ENCODE measurements at places on chromosomes 3 and 15.

- no peak for DNase-seq
Observed at GRCh38 chr3:175075269-175075668, 216.1 kb downstream of the NAALADL2 start.

GRCh38 chr15:76146812-76147211 lies 87.0 kb downstream of the TMEM266 start:
- no peak for DNase-seq

- no peak for DNase-seq
Observed at GRCh38 chr15:101359365-101359947, 64.4 kb upstream of the SNRPA1 start.

DNA sequence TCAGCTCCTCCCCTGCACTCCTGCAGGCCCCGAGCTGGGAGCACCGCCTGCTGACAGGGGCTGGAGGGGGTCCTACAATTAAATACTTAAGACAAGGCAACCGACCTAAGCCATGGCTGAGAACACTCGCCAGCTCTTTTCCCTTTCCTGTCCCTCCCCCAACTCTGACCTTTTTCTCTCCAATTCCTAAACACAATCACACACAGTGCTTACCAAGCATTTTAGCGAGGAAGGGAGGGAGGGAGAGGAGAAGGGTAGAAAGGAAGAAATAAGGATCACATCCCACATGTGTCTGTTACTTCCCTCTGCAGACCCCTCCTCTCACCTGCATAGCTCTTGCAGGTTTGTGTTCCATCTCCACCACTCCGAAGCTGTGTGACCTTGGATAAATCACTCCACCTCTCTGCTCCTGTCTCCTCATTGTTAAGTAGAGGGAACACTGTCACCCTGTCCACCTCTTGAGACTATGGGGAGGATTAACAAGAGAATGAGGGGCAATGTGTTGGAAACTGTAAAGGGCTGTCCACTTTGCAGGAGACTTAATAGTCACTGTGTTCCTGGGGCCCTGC lies 63.6 kb downstream of the CYP11A1 start:
- peak; percentile 49 for DNase-seq

DNA sequence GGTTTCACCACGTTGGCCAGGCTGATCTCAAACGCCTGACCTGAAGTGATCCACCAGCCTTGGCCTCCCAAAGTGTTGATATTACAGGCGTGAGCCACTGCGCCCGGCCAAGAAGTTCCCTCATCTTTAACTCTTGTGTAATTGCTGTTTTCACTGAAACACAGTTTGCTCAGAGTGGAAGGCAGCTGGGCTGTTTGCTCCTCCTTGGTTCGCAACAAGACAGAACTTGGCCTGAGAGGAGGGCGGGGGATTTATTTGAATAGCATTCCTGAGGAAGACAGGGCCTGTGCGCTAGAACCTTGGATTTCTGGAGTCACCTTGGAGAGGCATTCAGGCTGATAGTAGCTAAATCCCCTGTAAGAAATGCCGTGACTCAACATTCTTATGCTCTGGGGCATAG lies 226.7 kb upstream of the MCTP2 start:
- DNase-seq = no peak

- DNase-seq = no peak
Observed at GRCh38 chr3:128867200-128868125, 12.0 kb upstream of the ACAD9 start.

DNA sequence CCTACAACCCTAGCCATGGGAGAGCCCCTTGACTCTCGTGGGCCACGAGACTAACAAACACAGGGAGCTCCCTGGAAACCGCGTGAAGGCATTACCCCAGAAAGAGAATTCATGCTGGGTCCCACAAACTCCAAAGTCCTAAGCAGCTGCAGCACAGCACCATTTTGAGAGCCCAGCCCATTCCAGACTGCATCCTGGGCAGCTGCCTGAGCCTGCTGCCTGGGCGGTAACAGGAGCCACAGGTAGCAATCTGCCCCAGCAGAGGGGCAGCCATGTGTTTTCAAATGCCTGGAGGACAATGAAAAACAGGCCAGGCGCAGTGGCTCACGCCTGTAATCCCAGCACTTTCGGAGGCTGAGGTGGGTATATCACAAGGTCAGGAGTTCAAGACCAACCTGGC lies 62.9 kb upstream of the TBC1D23 start:
- DNase-seq = no peak

DNA sequence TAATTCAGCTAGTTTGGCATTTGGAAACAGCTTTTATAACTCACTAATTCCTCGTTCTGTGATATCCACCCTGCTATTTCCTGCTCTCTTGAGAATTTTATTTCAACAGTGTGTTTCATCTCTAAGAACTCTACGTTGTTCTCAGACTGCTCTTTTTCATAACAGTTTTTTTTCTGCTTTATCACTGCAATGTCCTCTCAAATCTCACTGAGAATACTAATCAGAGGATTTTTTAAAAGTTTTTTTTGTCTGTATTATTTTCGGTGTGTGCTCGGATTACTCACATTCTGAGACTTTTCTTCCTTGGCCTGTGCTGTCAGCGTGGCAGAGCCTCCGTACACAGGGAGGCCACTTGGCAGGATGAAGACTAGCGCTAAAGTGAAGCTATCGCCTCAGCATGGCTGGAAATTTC lies 59.4 kb upstream of the NEO1 start:
- DNase-seq = no peak

DNA sequence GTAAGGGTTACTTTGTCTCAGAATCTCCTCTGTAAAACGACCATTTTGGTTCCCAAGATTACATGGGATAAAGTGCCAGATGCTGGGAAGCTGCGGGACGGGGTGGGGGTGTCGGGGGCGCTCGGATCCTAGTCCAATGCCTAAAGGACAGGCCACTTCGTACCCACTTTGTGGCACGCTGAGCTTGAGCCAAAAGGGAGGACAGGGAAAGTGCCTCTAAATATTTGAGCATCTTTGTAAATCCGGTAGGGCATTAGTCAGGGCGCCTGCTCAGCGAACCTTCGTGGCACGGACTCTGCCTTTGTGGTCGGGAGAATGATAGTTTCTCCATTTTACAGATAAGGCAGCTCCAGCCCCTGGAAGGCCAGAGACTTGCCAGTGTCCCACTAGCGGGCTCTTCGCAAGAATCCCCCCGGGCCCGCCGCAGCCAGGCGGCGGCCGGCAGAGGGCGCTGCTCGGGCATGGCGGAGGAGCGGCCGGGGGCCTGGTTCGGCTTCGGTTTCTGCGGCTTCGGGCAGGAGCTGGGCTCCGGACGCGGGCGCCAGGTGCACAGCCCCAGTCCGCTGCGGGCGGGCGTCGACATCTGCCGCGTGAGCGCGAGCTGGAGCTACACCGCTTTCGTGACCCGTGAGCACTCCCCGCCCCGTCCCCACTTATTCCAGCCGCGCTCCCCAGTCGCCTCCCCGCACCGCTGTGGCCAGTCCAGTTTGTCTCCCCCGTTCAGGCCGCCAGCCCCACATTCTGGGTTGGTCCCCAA lies 1.8 kb downstream of the RCCD1 start:
- peak; percentile 77 for DNase-seq

GRCh38 chr15:70166506-70167087 lies 68.9 kb upstream of the TLE3 start:
- no peak for DNase-seq

DNA sequence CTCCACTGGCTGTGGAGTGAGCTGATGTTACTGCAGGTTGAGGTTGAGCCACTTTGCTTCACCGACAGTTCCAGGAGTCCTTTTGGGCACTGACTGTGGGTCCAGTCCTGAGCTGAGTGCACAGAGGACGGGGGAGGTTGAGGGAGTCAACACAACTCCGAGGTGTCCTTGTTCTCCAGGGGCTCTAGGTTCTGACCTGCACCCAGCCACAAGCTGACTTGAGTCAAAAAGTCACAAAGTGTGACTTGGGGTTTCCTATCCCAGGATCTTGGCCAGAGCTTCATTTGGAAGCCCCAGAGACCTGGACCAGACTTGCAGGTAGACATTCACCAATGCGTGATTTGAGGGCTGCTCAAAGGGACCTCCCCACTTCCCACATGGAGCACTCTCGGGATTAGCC lies 95.0 kb downstream of the FAM43A start:
- no peak for DNase-seq

GRCh38 chr3:71142441-71143161 lies 440.9 kb downstream of the FOXP1 start:
- peak; percentile 7 for DNase-seq

GRCh38 chr3:30641416-30642251 lies 35.2 kb downstream of the TGFBR2 start:
- no peak for DNase-seq

- DNase-seq = no peak
Observed at GRCh38 chr15:43211224-43211735, 9.5 kb downstream of the EPB42 start.

DNA sequence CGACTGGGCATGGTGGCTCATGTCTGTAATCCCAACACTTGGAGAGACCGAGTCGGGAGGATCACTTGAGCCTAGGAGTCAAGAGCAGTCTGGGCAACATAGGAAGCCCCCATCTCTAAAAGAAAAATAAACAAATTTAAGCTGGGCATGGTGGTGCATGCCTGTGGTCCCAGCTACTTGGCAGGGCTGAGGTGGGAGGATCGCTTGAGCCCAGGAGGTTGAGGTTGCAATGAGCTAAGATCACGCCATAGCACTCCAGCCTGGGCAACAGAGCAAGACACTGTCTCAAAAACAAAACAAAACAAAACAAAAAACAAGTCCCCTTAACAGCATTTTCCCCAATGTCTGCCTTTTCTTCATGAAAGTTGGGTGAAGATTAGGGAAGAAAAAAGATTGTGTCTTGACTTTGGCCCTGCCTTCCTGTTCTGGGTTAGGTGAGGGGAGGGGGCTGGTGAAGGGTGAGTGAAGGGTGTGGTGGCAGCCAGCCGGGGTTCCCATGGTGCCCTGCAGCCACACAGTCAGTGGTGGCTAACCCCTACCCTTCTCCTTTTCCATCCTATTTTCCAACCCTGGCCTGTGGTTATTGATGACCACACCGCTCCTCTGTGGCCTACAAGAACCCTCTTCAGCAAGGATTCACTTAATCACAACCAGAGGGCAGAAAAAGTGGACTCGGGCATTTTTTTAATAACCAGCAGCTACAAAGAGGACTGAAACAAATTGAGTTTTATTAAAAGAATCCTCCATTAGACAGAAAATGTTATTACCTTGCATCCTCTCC lies 28.4 kb upstream of the SMAD3 start:
- DNase-seq = no peak

GRCh38 chr15:89105147-89105546 lies 16.9 kb downstream of the ABHD2 start:
- no peak for DNase-seq

GRCh38 chr3:72682936-72683452 lies 165.3 kb downstream of the SHQ1 start:
- DNase-seq = no peak

GRCh38 chr3:20104167-20104661 lies 64.0 kb downstream of the KAT2B start:
- DNase-seq = no peak

DNA sequence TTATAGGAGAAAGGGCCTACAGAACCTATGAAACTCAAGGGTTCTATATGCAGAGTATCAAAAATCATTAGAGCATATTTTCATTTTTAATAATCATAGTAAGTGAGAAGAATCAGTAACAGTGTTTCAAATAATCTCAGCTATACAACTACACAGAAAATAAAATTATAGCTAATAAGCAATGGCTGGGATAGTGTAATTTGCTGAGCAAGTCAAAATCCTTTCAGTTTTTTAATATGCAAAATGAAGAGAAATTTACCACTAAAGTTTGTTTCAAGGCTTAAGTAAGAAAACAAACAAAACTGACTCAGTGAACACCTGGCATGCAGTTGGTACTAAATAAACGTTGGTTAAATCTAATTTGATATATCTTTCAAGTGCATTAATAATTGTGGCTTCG lies 66.2 kb downstream of the EFL1 start:
- DNase-seq = no peak

DNA sequence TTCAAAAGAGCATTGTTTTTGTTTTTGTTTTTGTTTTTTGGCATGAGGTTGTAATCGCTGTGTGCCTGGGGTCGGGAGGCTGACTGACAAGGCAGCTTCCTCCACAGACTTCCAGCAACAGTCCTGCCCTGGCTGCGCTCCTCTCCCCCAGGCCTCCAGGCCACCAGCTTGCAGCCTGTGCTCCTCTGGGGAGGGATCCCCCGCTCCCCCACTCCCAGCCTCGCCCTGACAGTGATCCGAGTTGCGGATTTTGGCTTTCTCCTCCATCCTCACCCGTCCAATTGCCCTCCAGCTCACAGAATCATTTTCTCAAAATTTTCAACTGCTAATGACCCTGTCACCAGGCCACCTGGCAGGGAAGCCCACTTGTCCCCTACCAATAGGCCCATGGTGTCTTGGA lies 36.5 kb upstream of the PCSK6 start:
- no peak for DNase-seq

DNA sequence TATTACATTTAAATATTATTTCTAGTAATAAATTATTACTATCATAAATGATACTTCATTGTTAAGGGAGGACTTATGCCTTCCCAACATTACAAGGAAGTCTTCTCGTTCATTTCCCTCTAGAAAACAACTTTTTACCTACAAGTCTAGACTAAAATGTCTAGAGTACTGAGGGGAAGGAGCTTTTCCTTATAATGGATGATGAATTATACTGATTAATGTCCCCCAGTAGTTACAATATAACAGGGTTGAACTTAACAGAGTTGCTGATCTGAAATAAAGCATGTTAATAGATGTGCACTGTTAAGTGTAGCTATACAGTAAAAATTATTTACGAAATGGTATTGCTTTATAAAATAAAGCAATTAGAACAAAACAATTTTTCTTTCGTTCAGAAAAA lies 2.7 kb upstream of the MNS1 start:
- no peak for DNase-seq

DNA sequence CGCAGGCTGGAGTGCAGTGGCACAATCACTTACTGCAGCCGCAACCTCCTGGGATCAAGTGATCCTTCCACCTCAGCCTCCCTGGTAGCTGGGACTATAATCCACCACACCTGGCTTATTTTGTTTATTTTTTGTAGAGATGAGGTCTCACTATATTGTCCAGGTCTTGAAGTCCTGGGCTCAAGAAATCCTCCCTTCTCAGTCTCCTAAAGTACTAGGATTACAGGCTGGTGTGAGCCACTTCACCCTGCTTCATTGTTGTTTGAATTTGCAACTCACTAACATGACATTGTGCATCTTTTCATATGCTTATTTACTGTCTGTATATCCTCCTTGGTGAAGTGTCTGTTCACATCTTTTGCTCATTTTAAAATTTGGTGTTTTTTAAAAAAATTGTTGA lies 10.1 kb downstream of the PARP15 start:
- no peak for DNase-seq

DNA sequence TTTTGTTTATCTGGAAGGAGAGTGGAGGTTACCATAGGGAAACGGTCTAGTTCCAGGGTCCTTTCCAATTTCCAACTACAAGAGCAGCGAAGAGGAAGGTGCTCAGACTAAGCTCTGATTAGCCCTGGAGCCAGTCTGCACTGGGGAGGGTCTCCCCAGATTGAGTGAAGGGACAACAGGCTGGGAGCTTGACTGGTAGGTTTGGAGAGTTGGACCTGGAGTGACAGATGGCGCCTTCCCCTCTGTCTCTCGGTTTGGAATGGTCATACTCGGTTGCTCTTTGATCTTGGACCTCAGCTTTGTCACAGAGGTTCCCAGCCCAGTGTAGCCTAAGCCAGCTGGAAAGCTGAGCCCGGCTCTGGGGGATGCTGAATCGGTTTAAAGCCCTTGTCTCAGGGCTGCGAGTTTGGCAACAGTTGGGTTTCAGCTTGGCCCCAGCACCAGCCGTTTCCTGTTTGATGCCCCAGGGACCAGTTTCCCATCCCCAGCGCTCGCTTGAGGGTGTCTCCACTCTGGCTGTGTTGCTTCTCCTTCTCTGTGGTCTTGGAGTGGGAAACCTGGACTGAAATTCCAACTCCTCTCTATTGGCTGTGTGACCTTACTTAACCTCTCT lies 53.1 kb upstream of the ULK4 start:
- DNase-seq = peak; percentile 86
